ENCODE measurements at places on chromosomes 16 and 17. TPM values are rescaled to one million over a fixed set of nuclear protein-coding genes. Genes with fewer than 3 reads are reported as not detected.

LGALS9 gene
- total RNA-seq, result 17.0 TPM

CA5A gene
- total RNA-seq, result not detected

RPRML gene
- 0.26 TPM for total RNA-seq

BCO1 gene
- total RNA-seq, result 0.17 TPM

DNA sequence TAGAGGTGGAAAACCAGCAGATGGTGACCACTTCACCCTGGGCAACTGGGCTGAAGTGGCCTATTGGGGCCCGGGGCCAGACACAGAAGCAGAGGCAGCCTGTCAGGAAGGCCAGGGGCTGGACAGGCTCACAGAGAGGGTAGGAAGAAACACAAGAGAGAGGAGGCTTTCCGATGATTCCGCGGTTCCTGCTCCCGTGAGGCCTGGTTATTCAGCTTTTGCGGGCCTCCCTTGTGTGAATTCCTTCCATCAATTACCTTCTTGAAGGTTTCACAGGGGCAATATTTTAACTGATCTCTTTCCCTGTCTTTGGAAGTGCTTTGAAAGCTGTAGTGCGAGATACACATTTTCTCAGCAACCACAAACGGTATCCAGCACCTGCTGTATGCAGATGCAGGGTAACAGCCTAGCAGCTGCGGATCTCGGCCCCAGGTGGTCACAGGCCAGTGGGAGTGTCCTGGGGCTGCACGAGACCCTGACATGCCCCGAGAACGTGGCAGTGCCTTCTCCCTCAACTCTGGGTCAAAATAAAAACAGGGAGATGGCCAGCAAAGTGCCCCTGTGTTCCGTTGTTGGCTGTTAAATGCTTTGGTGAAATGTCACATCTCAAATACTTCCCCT is 11.6 kb upstream of the CMIP start:
- no peak overlapping the region for H3K4me3 ChIP-seq
- no peaks in the 10 kb centered on the region for H3K36me3 ChIP-seq
- H3K4me1 ChIP-seq, result peaks cover 5% of the 10 kb centered on the region
- H3K27ac ChIP-seq, result no peak overlapping the region

DNA sequence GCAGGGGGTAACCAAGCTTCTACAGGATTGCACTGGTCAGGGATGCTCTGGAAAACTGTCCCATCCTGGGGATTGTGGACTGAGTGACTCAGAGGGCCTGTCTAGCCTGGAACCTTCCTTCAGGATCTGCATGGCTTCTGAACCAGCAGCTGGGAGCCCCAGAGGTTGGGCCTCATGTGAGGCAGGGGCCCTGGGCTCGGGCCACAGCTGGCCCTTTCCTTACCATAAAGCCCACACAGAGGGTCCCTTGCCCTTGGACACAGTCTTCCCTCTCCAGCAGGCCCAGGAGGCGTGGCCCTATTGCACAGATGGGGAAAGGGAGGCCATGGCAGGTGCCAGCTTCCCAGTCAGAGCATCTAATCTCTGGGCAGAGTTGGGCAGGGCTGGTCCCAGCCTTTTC is 30.5 kb downstream of the ADCY7 start:
- no peak overlapping the region for H3K4me3 ChIP-seq
- no peaks in the 10 kb centered on the region for H3K27me3 ChIP-seq
- no peak for DNase-seq
- H3K27ac ChIP-seq, result no peak overlapping the region
- no peaks in the 10 kb centered on the region for H3K36me3 ChIP-seq

- peak overlapping the region; percentile 100 for H3K27ac ChIP-seq
- no peaks in the 10 kb centered on the region for H3K36me3 ChIP-seq
- peaks cover 9% of the 10 kb centered on the region for H3K27me3 ChIP-seq
- peaks cover 58% of the 10 kb centered on the region for H3K4me1 ChIP-seq
These were observed 6.2 kb upstream of the ACTG1 start for GRCh38 chr17:81518785-81519283.

GRCh38 chr16:50300942-50301625 is 34.7 kb downstream of the ADCY7 start:
- H3K27me3 ChIP-seq, result no peaks in the 10 kb centered on the region
- DNase-seq, result no peak
- H3K4me1 ChIP-seq, result no peaks in the 10 kb centered on the region
- peak overlapping the region; percentile 63 for H3K27ac ChIP-seq
- no peak overlapping the region for H3K4me3 ChIP-seq

- DNase-seq, result no peak
- peaks cover 83% of the 10 kb centered on the region for H3K4me1 ChIP-seq
- H3K27ac ChIP-seq, result no peak overlapping the region
These were observed 45.9 kb downstream of the KANSL1 start for GRCh38 chr17:46147296-46147695.

GRCh38 chr17:8611619-8612298 is 18.8 kb downstream of the MYH10 start:
- H3K27ac ChIP-seq, result peak overlapping the region; percentile 59
- no peaks in the 10 kb centered on the region for H3K27me3 ChIP-seq
- peaks cover 25% of the 10 kb centered on the region for H3K4me1 ChIP-seq
- H3K4me3 ChIP-seq, result peak overlapping the region; percentile 32
- DNase-seq, result no peak

DNA sequence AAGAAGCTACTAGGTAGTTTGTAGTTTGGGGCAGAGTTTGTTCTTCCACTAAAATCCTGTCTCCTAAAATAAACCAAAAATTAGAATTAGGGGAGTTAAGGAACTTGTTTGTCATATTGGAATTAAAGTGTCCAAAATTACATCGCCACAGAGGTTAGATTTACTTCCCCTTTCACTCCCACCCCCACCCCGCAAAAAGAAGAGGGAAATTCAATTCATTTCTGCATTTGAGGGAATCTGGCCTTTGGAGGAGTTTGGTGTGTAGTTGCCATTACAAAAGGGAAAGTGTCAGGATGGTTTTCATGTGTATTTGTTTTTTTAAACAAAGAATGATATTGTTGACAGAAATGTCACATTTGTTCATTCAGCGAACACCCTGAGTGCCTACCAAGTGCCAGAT is 5.8 kb downstream of the TMEM97 start:
- H3K27me3 ChIP-seq, result no peaks in the 10 kb centered on the region
- H3K27ac ChIP-seq, result no peak overlapping the region

DNA sequence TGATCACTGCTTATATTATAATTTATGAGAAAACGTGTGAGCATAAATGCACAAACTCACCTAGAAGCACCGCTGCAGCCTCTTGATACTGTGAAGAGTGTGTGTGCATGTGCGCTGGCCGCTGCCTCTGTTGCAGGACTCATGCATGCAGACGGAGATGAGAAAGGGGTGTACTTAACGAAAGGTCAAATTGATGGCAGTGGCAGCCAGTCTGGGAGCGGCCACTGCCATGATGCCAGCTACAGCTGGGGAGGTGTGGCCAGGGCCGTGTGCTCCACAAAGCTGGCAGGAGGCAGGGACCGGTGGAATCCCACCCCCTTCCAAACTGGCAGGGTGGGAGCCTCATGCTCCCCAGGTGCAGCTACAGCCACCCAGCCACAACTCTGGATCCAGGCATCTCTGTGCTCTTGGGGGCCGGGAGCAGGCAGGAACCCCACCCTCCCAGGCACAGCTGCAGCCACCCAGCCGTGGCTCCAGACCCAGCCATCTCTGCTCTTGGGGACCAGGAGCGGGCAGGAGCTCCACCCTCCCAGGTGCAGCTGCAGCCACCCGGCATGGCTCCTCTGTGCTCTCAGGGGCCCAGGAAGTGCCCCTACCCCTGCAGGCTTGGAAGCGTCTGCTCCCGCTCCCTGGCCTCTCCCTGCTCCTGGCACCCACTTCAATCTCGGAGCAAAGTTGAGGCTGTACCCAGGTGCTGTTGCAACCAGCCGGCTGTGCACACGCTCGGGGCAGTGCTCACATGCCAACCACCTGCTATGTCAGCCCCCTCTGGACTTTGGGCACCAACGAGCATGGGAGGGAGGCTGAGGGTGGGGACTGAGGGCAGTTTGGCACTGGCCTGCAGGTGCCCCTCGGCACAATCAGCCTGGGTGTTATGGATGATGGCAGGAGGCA is 77.5 kb upstream of the CHMP6 start:
- H3K27ac ChIP-seq, result no peak overlapping the region
- peaks cover 82% of the 10 kb centered on the region for H3K36me3 ChIP-seq
- H3K4me1 ChIP-seq, result peaks cover 14% of the 10 kb centered on the region
- DNase-seq, result no peak

DNA sequence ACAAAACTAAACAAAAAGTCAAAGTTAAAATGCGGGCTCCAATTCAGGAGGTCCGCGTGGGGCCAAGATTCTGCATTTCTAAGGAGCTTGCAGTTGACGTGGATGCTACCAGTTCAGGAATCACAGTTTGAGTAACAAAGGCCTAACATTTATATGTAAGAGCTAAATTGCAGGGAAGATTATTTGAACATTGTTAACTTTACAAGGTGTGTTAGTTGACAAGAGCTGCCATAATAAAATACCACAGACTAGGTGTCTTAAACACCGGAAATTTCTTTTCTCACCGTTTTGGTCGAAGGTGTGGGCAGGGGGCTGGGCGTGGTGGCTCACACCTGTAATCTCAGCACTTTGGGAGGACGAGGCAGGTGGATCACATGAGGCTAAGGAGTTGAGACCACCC is 24.8 kb upstream of the CMIP start:
- no peaks in the 10 kb centered on the region for H3K36me3 ChIP-seq
- no peaks in the 10 kb centered on the region for H3K27me3 ChIP-seq
- no peak for DNase-seq
- no peak overlapping the region for H3K27ac ChIP-seq

DNA sequence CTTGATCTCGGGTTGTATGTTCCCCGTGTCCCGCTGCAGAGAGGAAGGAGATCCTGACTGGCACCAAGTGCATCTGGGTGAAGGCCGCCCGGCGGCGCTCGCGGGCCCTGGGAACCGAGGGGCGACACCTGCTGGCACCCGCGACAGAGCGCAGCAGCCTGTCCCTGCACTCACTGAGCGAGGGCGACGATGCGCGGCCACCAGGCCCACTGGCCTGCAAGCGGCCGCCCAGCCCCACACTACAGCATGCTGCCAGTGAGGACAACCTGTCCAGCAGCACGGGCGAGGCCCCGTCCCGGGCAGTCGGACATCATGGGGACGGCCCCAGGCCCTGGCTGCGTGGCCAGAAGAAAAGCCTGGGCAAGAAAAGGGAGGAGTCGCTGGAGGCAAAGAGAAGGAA is 7.5 kb downstream of the BTBD17 start:
- no peaks in the 10 kb centered on the region for H3K4me1 ChIP-seq
- no peak overlapping the region for H3K4me3 ChIP-seq
- DNase-seq, result no peak
- H3K27ac ChIP-seq, result no peak overlapping the region

DNA sequence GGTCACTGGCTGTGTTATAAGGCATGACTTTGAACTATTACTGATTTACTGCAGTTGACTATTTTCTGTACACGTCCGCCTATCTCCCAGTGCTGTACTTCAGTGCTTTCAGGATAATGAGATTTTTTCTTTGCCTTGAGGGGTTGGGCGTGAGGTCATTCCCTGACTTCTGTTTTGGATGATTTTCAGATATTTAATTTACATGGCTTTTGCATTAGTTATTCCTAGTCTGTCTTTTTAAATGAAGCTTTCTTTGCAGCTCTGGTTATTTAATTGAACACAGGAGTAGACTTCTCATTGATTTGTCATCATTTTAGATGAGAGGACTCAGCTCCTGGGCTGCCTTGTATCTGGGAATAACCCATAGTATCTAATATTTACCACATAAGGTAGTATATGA is 23.7 kb downstream of the WIPF2 start:
- DNase-seq, result no peak
- H3K27ac ChIP-seq, result no peak overlapping the region
- no peaks in the 10 kb centered on the region for H3K36me3 ChIP-seq
- peaks cover 40% of the 10 kb centered on the region for H3K4me1 ChIP-seq
- H3K4me3 ChIP-seq, result no peak overlapping the region

- H3K36me3 ChIP-seq, result peaks cover 17% of the 10 kb centered on the region
- no peak overlapping the region for H3K4me3 ChIP-seq
- H3K27ac ChIP-seq, result no peak overlapping the region
- H3K4me1 ChIP-seq, result peaks cover 41% of the 10 kb centered on the region
- DNase-seq, result no peak
- H3K27me3 ChIP-seq, result no peaks in the 10 kb centered on the region
These were observed 4.6 kb downstream of the TAOK1 start for GRCh38 chr17:29394761-29395160.

- H3K4me3 ChIP-seq, result no peak overlapping the region
- H3K27ac ChIP-seq, result no peak overlapping the region
- no peaks in the 10 kb centered on the region for H3K4me1 ChIP-seq
- H3K36me3 ChIP-seq, result no peaks in the 10 kb centered on the region
These were observed 12.6 kb upstream of the CEP20 start for GRCh38 chr16:15900901-15901500.

DNA sequence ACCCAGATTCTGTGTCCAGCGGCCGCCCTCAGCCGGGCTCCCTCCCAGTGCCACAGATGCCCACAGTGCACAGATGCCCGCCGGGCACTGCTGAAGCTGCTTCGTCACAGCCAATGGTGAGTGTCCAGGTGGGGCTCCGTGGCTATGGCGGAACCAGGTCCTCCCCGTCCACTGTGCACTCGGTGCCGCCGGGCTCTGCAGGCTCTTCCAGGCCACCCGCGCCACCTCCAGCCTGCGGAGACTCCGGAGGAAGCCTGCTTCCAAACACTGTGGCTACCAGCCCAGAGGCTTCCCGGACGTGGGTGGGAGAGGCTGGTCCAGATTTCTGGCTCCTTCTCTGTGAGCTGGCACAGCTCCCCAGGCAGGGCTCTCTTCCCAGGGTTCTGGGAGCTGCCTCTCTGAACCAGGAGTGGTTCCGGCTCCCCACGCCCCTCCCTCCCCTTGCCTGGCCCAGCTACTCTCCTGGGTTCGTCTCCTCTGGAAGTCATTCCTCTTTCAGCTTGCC is 2.8 kb upstream of the PYCR1 start:
- H3K36me3 ChIP-seq, result no peaks in the 10 kb centered on the region
- DNase-seq, result no peak
- H3K4me1 ChIP-seq, result peaks cover 21% of the 10 kb centered on the region
- peaks cover 8% of the 10 kb centered on the region for H3K27me3 ChIP-seq
- no peak overlapping the region for H3K27ac ChIP-seq

DNA sequence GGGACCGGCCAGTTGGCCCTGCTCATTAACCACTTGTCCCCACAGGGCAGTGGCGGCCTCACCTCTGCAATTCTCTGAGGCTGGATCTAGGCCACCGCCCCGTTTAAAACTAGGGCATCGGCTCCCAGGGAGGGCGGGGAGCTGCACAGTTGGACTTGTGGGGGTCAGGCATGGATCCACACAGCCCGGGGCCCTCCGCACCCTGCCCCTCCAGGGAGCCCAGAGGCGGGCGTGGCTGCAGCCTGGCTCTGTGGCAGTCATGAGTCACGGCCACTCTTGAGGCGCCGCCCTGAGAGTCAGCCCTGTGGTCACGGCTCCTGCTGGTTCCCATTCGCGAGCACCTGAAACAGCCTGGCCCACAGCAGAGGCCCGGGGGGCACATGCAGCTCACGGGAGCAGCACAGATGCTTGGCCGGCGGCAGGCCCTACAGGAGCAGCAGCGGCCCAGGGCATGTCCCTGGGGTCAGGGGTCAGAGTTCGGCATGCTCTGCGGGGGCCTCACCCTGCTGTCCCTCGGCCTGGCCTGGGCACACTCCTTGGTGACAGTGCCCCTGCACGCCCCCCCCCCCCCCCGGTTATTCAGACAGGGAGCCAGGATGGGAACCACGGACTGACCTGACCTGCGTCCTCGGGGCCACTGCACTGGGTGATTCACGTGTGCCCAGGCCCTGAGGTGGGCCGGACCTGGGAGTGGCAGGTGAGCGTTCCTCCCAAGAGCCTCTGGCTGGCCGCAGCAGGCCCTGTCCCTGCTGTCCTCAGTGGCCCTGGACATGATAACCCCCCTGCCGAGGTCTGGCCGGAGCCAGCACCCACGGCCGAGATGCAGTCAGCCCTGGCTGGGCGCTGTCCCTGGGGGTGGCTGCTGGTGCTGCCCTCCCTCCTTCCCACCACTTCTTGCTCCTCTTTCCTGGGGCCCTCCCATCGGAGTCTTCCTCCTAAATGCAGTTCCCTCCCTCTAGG is 8.2 kb downstream of the CAPN15 start:
- DNase-seq, result no peak
- peaks cover 49% of the 10 kb centered on the region for H3K36me3 ChIP-seq
- no peak overlapping the region for H3K27ac ChIP-seq
